ENCODE measurements at places on chromosomes 6 and 20. TPM values are rescaled to one million over a fixed set of nuclear protein-coding genes. Genes with fewer than 3 reads are reported as not detected.

Gene RBCK1
- 108 TPM for total RNA-seq

Gene NFATC2
- total RNA-seq, result 34.0 TPM

DNA sequence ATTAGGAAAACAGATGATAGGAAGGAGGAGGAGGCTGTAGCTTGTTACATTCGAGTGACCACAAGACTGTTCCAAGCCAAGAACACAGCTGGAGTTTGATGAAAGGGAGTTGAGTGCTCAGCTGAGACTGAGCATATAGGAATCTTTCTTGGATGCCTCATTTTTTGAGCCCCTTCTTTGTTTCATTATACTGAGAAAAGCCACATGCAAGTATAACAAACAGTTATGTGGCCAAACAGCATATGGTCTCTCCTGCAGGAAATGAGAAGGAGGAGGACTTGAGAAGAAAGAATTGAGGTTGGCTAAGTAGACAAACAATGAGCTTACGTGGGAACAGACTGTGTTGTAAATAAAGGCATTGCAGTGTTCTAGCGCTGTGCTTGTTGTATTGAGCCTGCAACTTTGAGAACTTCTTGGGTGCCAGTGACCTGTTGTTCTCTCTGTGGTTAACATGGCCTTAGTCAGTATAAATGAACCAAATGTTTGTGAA lies 78.3 kb downstream of the AKAP7 start:
- DNase-seq, result no peak

DNA sequence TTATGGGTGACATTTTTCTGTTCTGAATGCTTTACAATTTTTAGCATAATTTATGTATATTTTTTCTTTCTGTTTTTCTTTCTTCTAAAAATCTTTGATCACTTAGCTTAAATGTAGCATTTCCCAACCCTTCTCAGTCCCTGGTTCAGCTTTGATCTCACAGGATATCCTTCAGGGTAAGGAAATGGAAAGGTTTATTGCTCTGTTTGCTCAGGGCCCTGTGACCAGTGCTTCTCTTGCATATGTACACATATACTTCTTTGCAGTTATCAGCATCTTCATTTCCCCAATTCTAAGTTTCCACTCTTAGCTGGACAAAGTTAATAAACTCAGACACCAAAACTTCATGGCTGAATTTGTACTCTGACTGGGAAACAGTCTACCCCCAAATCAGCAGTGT lies 30.6 kb downstream of the TMEM74B start:
- no peak for DNase-seq

- no peak for DNase-seq
These were observed 7.6 kb downstream of the CD24 start for GRCh38 chr6:106966671-106967640.

DNA sequence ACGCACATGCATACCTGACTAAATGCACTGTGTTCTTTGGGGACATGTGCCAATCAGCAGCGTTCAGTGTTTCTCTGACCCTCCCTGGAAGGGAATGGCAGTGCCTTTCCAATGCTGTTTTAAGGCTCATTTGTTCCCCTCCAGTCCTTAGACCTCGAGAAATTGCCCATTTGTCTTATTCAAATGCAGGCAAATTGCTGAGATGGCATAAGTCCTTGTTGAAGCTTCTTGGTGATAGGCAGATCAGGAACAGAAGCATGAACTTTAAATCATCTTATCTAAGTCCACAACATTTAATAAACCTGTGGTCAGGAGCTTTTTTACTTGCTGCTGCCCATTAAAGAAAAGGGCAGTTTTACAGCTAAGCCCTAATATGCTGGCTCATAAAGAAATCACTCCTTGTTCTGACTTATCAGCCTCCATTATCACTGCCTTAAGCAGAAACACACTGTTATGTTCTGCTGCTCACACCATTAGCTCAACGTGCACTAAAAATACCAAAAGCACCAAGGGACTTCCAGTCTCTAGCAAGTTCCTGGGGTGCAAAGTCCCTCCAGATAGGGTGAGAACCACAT lies 112.9 kb upstream of the LRFN2 start:
- DNase-seq, result no peak

GRCh38 chr20:926670-927069 lies 10.5 kb upstream of the ANGPT4 start:
- no peak for DNase-seq

GRCh38 chr6:113825781-113826180 lies 31.4 kb upstream of the MARCKS start:
- no peak for DNase-seq

DNA sequence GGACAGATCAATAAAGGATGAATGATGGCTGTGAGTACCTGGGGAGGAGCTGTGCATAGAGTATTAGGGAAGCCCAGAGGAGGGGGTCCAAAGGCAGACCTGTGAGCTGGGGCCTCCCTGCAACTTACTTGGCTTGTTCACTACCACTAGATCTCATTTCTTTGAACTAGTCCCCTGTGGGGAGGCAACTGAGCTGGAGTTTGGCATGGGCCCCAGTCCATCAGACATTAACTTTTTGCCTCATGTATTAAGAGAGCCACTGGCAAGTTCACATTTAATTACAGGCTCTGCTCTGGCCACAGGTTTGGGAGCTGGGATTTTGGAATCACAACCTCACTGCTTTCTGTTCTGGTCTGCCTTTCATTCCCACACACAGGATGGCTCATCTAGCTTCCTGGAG lies 254.1 kb downstream of the PRL start:
- DNase-seq, result no peak

All from naive thymus-derived CD8-positive, alpha-beta T cell (primary cell).